ENCODE measurements at places on chromosomes 6 and 20.

- DNase-seq: no peak
Observed at GRCh38 chr20:49319208-49319809, 41.5 kb upstream of the ZNFX1 start.

DNA sequence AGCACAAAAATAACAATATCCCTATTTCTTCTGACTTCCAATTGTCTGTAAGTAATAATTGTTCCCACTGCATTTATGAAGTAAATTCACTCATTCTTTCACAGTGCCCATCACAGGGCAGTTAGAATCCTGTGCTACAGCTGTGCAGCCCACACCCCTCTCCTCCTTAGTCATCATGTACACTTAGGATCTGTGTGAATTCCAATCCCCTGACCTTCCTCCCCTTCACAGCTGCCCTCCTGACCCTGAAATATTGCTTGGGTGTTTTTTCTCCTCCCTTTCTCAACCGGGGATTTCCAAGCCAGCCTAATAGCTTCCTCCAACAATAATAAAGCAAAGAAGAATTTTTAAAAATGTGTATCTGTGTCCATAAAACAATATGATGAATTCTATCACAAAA, 91.5 kb upstream of the BEND6 start:
- no peak for DNase-seq

DNA sequence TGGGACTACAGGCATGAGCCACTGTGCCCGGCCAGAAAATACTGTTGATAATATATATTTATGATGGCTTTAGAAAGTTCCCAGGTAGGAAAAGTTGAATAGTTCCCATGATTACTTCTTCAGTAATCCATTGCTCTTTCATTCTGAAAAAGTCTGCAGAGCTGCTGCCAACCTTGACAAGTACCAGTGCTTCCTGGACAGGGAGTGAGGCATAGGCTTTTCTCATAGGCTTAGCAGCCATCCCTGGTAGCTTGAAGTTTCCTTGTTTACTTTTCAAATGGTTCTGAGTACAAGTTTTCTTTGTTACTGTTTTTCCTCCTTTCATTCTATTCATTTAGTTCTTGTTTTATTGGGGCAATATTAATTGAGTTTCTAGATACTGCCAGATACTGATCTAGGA, 7.8 kb downstream of the RWDD1 start:
- DNase-seq: no peak

DNA sequence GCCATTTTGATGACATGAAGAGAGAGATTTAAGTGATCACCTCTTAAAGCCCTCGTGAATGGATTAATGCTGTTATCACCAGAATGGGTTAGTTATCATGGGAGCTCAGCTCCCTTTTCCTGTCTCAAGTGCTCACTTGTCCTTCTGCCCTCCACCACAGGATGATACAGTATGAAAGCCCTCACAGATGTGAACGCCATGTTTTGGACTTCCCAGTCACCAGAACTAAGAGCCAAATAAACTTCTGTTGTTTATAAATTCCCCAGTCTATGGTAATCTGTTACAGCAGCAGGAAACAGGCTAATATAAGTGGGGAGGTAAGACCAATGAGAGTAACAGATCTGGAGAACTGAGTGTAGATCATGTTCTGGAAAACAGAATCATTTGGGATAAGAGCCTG, 493.2 kb downstream of the CDKAL1 start:
- no peak for DNase-seq

GRCh38 chr6:75204959-75205775, 686 bp downstream of the COL12A1 start:
- DNase-seq: no peak

GRCh38 chr6:56862415-56863175, 92.3 kb upstream of the BEND6 start:
- DNase-seq: no peak

DNA sequence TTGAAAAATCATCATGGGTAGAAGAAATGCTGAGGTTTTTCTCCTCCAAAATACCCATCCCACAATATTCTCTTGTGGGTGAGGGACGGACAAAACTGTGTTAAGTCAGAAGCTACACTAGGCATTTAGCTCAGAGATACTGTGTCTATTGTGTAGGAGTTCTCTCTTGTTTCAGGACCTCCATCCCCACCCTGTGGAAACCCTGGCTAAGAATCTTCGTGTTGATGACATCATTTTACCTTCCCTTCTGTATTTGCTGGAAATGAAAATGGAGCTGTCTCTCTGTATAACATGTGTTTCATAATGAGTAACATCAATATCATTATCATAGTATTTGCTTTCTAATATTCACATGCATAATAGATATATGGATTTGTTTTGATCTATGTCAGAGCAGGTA, 1193.0 kb upstream of the CITED2 start:
- DNase-seq: no peak

- DNase-seq: no peak
Observed at GRCh38 chr6:41743406-41744235, 3.6 kb downstream of the PGC start.

DNA sequence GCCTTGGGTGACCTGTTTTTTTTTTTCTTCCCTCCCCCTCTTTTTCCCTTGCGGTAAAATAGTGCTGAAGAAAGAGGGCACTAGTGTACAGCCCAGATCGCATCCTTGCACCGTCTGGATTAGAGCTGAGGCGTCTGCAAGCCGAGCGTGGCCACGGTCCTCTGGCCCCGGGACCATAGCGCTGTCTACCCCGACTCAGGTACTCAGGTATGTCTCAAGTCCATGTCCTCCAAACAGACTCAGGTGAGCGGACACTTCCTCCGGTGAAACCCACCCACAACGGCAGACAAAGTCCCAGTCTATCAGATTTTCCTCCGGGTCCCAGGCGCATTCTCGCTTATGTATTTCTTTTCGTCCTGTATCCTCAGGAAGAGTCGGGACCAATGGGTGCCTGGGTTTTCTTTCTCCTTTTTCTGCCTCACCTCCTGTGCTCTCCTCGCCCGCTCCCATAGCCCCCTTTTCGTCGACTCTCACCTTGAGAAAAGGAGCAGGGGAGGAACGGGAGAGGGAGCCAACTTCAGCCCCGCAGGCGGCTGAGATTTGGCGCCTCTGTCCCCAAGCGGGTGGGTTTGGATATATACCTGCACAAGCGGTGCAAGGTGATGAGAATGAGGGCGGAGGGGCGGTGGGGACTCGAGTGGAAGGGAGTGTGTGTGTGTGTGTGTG, 1.1 kb upstream of the GRM1 start:
- DNase-seq: no peak

- no peak for DNase-seq
Observed at GRCh38 chr20:58824843-58825242, 25.9 kb downstream of the GNAS-AS1 start.

- DNase-seq: no peak
Observed at GRCh38 chr6:44367681-44368080, 19.8 kb upstream of the CDC5L start.

DNA sequence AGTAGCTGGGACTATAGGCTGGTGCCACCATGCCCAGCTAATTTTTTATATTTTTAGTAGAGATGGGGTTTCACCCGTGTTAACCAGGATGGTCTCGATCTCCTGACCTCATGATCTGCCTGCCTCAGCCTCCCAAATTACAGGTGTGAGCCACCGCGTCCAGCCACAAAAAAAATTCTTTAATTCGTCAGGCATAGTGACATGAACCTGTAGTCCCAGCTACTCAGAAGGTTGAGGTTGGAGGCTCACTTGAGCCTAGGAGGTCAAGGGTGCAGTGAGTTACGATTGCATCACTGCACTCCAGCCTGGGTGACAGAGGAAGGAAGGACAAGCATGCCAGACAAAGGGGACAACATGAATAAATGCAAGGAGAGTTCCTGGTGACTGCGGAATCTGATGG, 19.5 kb upstream of the ASXL1 start:
- no peak for DNase-seq

DNA sequence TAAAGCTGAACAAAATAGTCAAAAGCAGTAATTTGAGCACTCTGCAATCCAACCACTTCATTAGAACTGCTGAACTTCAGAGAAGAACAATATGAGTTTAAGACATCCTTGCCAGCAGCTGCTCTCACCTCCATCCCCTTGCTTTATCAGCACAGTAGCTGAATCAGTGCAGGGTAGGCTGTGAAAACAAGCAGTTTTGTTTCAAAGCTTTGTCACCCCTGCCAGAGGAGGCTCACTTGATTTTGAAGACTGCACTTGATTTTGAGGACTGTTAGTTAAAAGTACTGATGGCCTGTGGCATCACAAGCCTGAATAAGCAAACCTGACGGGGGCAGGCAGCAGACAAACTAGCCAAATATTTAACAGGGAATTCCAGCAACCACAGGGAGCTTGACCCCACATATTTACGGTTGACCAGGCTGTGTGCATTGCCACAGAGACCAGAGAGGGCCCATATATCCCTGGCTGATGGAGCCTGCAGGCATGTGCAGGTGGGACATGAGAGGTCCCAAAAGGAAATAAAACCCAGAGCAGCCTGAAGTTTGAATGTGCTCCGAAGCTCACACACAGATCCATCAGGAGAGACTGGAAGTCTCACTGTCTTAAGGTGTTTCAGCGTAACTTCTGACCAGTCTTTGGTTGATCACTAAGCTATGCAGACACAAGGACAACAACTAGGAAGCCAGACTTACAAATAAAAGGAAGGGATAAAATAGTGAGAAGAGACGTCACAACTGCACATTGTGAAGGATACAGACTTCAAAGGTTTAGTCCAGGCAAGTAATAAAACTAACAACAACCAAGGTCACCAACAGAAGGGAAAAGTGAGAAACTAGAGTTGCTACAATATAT, 97.4 kb downstream of the PDSS2 start:
- no peak for DNase-seq

DNA sequence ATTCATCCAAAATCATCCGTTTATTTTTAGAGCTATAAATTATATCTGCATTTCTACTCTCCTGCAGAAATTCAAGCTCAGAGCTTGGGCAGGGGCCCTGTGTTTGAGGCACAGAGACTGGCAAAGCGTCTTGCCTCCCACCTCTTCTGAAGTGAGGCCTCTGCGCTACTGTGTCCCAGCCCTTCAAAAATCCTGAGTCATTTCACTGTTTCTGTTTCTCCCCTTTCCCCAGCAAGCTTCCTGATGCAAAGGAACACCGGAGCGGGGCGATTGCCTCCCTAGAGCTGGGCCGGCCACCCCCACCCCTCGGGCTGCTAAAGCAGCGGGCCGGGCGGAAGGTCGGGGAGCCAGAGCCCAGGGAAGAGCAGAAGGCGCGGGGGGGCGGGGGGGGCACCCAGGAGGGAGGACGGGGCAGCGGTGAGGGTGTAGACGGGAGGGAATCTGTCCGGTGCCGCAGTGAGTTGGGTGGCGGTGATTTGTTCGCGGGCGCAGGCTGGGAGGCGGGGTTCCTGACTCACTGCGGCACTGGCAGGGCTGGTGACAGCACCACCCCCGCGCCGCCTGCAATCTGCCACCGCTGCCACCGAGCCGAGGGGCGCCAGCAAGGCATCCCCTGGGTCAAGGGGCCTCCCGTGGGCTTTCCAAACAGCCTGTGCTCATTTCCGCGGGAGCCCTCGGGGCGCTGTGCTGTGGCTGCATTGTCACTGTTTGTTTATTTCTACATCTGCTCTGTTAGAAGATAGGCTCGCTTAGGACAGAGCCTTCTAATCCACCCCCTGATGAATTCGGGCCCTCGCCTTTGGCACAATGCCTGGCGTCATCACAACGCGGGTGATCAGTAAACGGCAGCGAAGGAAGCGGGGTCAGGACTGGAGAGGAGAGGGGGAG, 46.5 kb upstream of the SNAP25 start:
- no peak for DNase-seq

DNA sequence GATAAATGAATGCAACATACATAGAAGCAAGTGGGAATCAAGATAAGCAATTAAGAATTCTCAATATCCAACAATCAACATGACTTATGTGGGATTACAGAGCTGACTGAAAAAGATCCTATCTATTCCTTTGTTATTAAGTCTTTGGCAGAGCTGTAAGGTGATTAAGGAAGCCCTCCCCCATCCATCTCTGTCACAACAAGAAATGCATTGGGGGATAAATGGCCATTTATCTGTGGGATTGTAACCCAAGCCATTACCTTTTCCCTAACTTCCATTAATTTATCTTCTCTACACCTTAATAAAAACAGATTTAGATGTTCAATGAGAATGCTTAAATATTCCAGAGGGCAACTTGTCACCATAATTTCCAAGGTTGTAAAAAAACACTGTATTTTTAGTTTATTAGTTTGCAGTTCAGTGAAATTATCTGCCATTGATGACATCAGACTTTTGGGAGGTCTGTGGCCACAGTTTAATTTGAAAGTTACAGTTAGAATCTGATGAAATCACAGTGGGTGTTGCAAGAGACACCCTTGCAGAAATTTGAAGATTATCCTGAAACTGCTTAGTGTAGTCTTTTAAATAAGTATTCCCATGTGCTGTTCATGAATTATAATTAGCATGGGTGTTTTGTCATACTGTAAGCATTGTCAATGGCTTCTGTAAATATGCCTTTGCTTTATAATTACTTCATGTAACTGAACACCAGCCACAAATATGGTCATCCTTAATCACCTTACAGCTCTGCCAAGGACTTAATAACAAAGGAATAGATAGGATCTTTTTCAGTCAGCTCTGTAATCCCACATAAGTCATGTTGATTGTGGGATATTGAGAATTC, 49.4 kb upstream of the FYN start:
- DNase-seq: no peak

DNA sequence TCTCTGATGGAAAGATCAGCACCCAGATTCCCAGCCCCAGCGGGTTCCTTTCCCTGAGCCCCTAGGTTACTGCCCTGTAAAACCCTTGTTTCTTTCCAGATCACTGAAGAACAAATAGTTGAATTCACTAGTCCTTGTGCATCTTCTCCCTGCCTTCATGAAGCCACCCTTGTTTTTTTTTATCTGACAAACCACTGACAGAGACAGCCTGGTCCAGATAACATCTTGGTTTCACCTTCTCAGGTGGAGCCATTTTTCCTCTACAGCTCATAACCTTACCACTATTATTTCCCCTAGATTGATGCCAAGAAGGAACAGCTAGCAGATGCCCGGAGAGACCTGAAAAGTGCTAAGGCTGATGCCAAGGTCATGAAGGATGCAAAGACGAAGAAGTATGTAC, 15.9 kb upstream of the PLCG1 start:
- DNase-seq: no peak

DNA sequence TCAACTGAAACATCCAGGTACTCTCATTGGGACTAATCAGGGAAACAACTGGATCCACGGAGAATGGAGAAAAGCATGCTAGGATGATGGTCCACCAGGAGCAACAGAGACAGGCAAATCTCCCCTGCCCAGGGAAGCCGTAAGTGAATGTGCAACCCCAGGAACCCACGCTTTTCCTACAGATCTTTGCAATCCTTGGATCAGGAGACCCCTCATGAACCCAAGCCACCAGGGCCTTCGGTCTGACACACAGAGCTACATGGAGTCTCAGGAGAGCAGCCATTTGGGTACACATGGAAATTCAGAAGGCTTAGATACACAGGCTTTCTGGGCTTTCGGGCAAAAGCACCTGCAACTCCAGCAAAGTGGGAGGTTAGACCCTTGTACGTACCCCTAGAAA, 122.1 kb upstream of the PTCHD4 start:
- no peak for DNase-seq

All from esophagus squamous epithelium (tissue), 5 donors.